Posterior cingulate gyrus (tissue), 11 donors: ENCODE measurements at places on chromosomes 6 and 20.

- DNase-seq = no peak
Observed at GRCh38 chr6:128725271-128726233, 157.4 kb upstream of the LAMA2 start.

DNA sequence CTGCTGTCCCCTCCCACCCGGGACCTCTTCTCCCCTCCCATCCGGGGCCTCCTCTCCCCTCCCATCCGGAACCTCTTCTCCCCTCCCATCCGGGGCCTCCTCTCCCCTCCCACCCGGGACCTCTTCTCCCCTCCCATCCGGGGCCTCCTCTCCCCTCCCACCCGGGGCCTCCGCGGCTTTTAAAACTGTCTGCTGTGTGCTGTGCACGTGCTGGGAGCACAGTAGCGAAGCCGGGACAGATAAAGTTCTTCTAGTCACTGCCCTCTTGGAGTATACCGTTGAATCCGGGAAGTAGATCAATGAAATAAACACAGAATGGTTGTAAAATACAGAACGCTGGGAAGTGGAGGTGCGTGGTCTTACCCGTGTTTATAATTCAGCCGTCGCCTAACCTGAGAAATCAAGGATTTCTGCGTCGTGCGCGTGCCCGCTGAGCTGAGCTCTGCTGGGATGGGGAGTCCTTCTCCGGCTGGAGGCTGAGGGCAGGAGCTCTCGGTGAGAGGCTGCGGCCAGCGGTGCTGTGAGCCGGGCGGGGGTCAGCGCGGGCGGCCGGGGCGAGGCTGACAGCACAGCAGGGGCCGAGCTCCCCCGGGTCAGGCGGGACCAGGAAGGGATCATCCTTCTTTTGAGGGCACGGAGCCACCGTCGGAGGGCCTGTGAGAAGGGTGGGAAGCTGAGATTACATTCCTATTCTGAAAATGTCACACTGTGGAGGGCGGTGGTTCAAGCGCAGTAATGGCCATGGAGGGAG lies 19.6 kb upstream of the KIF25 start:
- DNase-seq = no peak

- no peak for DNase-seq
Observed at GRCh38 chr6:137867685-137868509, 838 bp downstream of the TNFAIP3 start.

DNA sequence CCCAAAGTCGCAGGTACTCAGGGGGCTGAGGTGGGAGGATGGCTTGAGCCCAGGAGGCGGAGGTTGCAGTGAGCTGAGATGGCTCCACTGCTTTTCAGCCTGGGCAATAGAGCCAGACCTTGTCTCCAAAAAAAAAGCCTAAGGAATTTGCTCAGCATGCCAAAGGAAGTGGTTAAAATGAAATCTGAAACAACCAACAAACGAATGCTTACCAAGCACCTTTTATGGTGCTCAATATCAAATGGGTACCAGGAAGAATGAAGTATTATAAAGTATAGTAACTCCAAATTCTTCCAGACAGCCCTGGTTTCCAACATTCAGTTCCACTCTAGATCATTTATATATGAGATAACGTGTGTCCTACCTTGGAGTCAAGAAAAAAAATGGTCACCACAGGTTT lies 14.0 kb downstream of the GMDS start:
- no peak for DNase-seq

DNA sequence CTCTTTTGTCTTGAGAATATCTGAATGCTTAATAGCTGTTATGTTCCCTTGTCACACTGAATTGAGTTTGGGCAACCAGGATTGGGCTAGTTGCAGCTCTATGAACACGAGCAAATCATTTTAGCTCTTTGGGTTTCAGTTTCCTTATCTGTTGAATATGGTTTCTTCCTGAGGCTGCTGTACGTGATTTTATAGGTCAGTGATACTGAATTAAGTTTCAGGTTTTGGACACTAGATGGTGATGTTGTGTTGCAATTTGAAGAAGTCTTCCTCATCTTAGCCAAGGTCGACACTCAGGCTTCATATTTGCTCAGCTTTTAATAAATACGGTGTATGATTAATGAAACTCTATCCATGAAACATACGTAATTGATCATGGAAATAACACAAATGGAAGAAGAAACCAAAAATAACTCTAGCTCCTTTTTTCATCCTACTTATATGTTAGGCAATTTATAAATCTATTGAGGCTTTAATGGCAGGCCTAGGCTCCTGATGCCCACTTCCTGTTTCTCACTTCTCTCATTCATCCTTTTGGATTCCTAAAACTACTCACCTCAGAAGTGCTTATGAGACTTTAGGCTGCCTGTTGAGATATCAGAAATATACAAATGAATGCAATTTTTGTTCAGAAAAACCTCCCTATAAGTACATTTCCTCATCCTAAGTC lies 354.1 kb upstream of the MAP3K7 start:
- no peak for DNase-seq

DNA sequence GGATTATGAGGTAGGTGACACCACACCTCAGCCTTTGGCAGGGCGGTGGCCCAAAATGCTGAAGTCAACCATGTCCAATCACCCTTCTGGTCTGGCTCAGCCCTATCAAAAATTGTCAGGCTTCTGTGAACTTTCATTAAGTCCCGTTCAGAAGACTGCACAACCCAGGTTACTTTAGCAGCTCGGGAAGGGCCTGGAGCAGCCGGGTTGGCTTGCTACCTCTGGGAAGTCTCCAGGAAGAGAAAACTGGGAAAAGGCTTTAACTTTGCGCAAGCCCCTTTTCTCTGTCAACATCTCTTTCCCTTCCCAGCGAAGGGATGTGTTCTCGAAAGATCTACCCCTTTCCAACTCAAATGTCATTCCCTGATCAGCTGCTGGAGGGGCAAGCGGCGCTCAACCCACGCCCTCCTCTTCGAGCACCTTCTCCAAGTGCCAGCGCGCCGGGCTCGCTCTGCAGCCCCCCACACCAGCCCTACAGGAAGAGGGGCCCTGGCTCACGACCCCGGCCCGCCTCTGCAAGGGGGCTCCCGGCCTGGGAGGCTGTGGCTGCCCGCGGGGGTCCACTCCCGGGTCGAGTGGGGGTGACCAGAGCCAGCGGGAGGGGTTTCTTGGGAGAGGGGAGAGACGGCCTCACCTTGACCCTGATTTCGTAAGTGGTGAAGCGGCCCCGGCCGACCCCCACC lies 573 bp downstream of the SNX3 start:
- DNase-seq = peak; percentile 25

GRCh38 chr6:170445487-170445886 lies 107.6 kb downstream of the PSMB1 start:
- no peak for DNase-seq

DNA sequence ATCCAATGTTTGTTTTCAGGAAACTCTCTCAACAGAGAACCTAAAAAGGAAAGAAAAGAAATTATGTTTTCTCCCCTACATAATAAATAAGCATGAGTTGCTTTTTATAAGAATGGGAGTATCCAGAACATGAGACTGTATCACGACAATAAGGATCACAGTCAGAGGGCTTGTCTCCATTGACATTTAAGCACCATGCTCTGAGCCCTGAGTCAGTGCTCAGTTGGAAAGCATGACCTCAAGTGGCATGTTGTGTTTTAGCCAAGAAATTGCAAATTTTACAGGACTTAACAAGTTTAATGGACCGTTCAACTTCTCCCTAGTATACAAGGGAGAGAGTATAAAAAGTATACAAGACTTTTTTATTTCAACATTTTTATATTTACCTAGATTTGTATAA lies 431.6 kb downstream of the GJA1 start:
- no peak for DNase-seq

DNA sequence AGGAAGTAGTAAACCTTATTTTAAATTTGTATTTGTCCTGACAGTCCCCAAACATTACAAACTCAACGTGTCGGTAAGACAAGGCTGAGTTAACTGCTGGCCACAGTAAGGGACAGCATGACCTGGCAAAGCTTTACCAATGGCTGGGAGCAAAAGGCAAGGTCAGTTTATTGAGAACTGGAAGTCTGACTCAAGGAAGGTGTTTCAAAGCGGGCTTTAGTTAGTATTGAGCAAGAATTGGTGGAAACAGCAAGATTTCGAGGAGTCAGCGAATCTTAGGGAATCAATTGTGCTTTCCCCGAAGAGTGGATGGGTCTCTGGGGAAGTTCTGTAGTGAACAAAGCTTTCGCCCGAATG lies 885 bp upstream of the GZF1 start:
- DNase-seq = no peak

DNA sequence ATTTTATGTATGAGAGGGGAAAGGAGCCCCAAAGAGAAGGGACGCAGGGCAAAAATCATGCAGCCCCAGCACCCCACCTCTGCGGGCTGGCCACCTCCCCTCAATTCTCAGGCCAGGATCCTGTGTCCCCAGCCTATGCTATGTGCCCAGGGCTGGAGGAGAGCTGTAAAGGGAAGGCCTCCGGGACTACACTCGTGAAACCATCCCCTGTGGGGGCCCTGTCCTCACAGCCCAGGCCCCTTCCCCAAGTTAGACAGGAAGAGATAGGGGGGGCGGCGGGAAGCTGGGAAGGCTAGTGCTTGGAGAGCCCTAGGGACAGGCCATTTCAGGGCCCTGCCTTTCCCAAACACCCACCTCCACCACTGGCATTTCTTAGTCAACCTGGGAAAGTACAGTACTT lies 1.4 kb upstream of the COL11A2 start:
- no peak for DNase-seq

GRCh38 chr6:16836144-16836981 lies 75.1 kb upstream of the ATXN1 start:
- DNase-seq = no peak

DNA sequence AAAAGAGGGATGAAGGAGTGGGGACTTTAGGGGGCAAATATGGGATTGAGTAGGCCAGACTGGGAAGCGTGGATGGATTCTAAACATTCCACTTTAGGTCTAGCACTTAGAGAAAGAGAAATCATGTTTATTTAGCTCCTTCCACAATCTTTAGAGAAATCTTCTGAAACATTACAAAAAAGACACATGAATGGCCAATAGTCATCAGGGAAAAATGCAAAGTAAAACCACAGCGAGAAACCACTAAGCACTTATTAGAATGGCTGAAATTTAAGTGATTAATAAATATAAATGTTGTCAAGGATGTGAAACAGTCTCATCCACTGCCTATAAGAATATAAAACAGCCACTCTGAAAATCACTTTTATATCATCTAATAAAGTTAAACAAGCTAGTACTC lies 46.9 kb downstream of the HLA-A start:
- no peak for DNase-seq

DNA sequence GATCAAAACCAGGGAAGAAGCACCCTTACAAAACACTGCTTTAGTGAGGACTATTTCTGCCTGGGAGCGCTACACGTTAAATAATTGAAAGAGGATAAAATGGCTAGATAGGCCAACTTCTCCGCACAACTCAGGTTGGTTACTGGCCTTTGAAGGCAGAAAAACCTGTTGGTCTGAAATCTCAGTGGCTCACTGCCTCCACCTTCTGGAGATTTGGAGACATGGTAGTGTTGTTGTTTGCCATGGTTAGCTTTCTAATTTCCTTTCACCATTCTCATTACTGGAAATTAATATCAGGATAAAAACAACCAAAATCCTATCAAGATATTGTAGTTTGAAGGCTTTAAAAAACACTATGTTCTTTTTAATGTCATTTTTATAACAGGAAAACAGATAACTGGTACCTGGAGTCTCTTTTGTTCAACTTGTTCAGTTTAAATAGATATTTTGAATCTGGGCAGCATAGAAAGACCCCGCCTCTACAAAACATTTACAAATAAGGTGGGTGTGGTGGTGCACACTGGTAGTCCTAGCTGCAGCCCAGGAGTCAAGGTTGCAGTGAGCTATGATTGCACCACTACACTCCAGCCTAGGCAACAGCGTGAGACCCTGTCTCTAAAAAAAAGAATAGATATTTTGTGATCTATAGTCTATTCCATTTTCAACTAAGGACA lies 27.5 kb upstream of the BCLAF1 start:
- DNase-seq = peak; percentile 88
